A549 treated with Mapracorat at 1 μM for 4 hours (cell line): ENCODE measurements at places on chromosomes 4 and X. TPM values are rescaled to one million over a fixed set of nuclear protein-coding genes. Genes with fewer than 3 reads are reported as not detected.

YIPF7 gene
- not detected in 5 replicates for total RNA-seq

ADAMTS3 gene
- total RNA-seq, result 0.02 to 0.14 TPM in 2 of 5 replicates, not detected in the others

TMSB15C gene
- 0.07 to 0.33 TPM (median 0.23 TPM) in 4 of 5 replicates, not detected in the other for total RNA-seq

KIT gene
- total RNA-seq, result not detected in 5 replicates

CYSLTR1 gene
- not detected in 5 replicates for total RNA-seq

AFP gene
- total RNA-seq, result 0.91 to 2.6 TPM (median 1.6 TPM) in 5 replicates

SERTM2 gene
- not detected in 5 replicates for total RNA-seq

PRAF2 gene
- total RNA-seq, result 35.6 to 45.6 TPM (median 42.4 TPM) in 5 replicates
